ENCODE measurements at places on chromosomes 6 and 20. TPM values are rescaled to one million over a fixed set of nuclear protein-coding genes. Genes with fewer than 3 reads are reported as not detected.

DNA sequence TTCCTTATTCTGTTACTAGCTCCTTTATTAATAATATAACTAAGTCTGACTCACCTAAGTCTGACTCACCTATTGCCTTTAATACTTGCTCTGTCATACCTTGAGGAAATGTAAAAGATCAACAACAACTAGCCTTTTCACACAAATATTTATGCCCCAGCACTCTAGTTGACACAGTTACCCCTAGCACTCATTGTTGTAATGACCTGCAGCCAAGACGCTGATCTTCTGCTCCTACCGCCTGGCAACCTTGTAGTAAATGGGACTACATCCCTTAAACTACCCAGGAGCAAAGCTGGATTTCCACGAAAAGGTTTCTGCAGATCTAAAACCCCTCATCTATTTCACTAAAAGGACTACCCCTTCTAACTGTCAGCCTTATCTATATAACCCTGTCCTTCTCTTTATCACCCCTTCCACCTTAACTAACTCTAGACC is 90.0 kb downstream of the PLG start:
- DNase-seq = no peak

- DNase-seq = no peak
These were observed 17.8 kb downstream of the AFG1L start for GRCh38 chr6:108312605-108313004.

GRCh38 chr6:169097381-169097959 is 156.2 kb downstream of the THBS2 start:
- DNase-seq = peak; percentile 64

The TMEM14B gene
- polyA plus RNA-seq = 72.9 TPM

DNA sequence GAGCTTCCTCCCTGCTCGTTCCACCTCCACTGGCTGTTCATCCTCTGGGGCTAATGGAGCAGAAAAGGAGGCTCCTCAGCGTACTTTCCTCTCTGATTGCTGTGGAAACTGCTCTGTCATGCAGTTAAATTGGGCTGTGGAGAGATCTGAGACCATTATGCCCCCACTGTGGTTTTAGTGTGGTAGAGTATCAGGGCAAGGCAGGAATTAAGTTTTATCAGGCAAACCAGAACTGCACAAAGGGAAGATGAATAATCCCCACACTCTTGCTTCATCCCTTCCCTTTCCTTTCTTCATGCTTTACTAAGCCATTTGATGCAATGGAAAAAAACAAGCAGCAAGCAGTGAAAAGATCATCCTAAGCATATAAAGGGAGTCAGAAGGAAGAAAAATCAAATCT is 11.9 kb upstream of the ME1 start:
- no peak for DNase-seq

The KCNK17 gene
- 0.16 TPM for polyA plus RNA-seq

GRCh38 chr6:56524891-56525703 is 117.6 kb downstream of the DST start:
- peak; percentile 73 for DNase-seq

DNA sequence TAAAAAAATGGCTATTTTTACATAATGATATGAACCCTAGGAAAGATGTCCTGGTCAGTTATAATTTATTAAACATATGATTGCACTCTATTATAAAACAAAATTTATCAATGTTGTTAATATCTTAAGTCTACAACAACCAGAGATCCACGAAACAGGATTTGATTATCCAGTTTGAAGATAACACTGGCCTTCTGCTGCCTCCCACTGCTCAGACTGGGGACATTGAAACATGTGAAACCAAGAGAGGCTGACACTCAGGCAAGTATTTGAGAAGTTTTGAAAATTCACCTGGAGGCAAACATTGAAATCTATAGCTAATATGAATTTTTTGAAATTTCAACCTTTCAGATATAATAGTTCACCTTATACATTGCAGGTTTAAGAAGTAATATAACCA is 219.3 kb upstream of the HSF2 start:
- DNase-seq = no peak

GRCh38 chr6:27514906-27515495 is 42.1 kb upstream of the ZNF184 start:
- no peak for DNase-seq

The DNAH8 gene
- polyA plus RNA-seq = 1.4 TPM

DNA sequence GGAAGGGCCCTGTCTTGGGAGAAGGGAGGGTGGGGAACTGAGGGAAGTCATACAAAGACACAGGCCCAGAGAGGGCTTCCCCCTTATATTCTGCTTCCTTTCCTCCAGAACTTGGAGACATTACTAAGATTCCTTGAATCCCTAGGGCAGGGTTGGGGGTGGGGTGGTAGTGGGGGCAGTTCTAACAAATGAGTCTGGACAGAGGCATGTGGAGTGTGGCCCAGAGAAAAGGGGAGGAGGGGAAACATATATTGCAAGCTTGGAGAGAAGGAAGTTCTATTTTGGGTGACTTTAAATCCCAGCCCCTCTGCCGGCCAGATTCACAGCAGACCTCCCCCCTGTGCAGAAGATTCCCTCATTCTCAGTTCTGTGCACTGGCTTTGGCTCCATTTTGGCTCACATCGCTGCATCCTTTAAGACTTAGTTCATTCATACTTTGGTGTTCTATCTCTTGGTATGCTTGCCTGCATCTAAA is 43.7 kb downstream of the DAAM2 start:
- peak; percentile 91 for DNase-seq

- DNase-seq = no peak
These were observed 11.2 kb upstream of the PRIM2 start for GRCh38 chr6:57306273-57306672.

DNA sequence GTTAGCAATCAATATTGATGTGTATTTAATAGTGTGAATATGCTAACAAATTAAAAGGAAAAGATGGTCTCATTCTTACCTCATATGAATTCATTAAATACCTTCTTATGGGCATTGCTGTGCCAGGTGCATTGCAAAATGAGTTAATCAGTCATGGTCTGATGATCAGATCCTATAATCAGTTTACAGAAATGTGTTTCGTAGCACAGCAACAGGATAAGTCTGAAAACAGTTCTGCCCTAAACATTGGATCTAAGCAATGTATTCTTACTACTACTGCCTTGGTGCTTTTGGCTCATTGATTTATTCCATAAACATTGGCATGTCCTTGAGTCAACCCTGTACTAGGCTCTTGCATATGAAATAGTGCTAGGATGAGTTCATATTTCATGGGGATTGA is 417.0 kb upstream of the JAG1 start:
- no peak for DNase-seq

- no peak for DNase-seq
These were observed 8.3 kb upstream of the MRPS18A start for GRCh38 chr6:43695967-43696291.

DNA sequence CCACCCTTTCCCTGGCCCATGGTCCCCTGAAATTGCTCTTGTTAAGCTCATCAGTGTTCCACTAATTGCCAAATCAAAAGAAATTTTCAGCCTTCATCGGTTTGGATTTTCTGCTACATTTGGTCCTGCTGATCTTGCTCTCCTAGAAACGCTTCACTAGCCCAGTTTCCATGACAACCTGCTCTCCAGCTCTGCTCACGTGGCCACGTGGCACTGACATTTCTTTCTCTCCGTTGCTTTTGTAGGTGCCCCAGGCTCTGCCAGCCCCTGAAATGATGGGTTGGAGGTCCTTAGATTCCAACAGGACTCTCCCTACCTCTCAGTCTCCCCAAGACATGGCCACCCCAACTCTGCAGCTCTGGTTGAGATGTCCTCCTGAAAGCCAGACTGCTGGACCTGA is 45.8 kb upstream of the NNAT start:
- DNase-seq = no peak

DNA sequence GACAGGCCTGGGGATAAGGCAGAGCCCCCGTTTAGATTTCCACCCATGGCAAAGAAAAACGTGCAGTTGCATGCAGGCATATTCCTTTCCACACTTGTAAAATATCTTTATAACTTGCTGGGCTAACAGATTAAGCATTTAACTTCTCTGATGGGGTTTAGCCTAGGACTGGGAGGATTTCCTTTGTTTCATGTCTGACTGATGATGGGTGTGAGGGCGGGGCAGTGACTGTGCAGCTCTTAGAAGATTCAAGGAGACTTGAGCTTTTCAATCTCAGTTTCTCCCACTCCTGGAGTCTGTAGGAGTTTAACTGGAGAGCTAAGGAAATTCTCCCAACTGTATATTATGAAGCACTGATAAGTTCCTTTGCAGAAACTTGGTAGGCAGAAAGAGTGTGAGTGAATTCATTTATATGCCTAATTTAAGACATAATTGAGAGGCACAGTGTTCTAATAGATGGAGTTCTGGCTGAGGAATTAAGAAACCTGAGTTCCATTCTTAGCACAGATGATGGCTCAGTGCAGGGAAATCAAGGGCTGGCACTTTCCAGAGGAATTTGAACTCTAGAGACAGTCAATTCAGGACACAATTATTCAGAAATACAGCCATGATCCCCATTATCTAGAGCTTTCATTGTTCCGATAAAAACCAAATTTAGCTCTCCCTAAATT is 214.6 kb upstream of the CNR1 start:
- DNase-seq = no peak

DNA sequence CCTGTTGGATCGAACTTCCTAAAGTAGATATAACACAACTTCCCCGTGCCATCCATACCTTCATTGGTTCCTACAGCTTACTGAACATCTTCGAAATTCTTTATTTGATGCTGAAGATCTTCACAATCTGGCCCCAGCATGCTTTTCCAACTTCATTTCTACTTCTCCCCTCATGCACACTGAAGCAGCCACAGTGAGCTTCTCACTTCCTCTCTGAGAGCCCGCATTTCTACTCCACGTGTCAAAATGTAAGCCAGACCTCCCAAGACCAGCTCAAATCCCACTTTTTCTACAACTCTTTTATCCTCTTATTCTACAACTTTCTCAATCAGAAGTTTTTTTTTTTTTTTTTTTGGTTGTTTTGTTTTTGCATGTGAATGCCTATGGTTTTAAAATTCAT is 254.7 kb downstream of the GMPR start:
- DNase-seq = no peak

DNA sequence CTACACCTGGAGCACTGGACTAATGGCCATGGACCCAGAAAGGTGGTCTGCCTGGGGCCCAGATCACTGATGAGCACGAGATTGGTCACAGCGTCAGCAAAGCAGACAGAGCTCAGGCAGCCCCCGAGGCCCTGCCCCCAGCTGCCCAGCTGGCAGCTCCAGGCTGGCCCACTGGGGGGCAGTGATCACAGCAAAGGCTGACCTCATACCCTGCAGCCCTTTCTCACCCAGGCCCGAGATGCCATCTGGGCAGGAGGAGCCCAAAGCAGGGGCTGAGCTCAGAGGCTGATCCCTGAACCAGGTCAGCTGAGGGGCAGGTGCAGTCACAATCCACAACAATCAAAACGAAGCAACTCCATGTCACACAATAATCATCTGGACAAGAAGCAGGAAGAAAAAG is 4.1 kb downstream of the MAP1LC3A start:
- no peak for DNase-seq
